ENCODE measurements at places on chromosomes 2 and 18. TPM values are rescaled to one million over a fixed set of nuclear protein-coding genes. Genes with fewer than 3 reads are reported as not detected.

GRCh38 chr2:173350383-173350782 lies 4.3 kb upstream of the CDCA7 start:
- no peak for DNase-seq

DNA sequence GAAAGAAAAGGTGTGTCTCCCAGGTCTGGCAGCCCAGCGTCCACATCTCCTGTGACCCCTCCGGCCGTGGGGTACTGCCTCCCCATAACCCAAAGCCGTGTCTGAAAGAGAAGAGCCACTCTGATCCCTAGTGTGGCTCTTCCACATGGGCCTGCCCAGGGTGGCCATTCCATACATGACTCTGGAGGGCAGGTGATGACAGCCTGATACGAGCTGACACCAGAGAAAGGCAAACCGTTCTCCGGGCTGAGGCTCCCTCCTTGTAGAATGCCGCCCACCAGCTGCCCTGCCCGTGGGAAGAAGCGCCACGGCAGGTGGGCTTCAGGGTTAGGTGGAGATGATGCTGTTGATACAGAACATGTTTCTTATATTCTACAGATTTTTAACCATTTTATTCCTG lies 451.6 kb upstream of the SALL3 start:
- DNase-seq, result no peak

DNA sequence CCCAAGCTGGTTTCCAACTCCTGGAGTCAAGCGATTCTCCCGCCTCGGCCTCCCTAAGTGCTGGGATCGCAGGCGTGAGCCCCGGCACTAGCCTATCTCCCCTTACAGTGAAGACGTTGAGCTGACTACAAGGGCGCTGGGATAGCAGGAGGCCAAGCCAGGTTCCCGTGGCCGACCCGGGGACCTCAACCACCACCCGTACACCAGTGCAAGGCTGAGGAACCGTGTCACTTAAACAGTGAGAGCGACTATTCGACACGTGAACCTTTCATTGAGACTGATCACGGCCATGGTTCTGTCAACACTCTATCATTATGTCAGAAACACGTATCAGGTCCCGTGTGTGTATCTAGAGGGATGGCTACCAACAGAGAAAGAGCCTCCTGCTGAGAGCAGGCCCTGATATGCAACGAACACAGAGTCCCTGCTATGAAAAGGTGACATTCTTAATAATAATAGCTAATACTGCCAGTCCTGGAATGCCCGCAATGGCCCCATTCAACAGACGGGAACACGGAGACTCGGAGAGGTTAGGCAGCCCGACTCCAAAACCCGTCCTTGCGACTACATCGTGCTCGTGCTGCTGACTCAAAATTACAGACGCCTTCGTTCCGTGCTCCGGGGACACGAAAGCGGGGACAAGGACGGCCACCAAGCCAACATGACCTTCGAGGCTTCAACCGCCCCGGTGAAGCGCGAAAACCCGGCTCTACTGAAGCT lies 833 bp downstream of the AFG3L2 start:
- DNase-seq, result peak; percentile 25

DNA sequence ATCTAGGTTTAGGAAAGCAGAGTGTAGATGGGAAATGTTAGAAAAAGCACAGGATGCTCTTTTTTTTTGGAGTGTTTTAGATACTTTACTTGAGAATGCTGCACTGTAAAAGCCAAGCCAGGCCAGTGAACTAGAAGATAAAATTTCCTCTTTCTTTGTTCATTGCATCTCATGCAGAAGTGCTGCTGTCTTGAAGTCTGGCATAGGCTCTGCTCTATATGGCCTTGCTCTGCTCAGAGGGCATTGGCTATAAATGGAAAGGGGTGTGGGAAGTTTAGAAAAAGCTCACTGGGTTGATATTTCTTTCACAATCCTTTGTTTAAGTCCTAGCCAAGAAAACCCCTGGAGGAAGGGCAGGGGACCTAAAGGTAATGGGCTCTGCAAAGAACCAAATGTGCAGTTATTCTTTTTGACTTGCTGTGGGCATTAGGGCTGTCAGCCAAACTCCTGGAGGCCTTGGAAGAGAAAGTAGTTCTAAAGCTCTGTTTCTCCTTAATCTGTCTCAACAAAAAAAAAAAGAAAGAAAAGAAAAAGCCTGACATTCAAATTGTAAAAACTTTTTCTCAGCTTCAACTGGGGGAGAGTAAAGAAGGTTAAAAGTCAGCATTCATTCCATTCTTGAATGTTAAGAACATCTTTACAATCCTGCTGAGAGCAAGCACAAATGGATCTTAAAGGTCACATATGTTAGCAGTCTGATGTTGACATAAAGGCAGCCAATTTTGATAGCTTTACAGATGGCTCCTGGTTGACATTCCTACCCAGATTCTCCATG lies 338.3 kb downstream of the GULP1 start:
- no peak for DNase-seq

GRCh38 chr2:5315041-5315440 lies 377.1 kb upstream of the SOX11 start:
- no peak for DNase-seq

- no peak for DNase-seq
These were observed 517.2 kb upstream of the ACVR2A start for GRCh38 chr2:147327613-147328012.

- no peak for DNase-seq
These were observed 8.5 kb downstream of the SP140L start for GRCh38 chr2:230335461-230335863.

DNA sequence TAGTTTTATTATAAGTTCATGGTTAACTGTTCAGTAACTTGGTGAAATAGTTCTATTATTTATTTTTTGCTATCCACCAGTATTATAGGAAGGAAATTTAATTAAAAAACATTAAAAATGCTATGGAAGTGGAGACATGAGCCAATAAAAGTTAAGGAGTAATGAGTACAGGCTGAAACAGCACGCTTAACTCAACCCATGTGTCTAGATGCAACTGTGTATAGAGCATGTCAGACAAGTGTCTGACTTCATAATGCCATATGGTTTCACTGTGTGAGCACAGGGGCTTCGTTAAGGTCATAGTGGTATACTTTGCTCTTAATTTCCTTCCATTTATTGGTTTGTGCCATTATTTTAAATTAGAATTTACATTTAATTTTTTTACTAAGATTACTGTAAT lies 566.8 kb upstream of the NRP2 start:
- DNase-seq, result no peak

DNA sequence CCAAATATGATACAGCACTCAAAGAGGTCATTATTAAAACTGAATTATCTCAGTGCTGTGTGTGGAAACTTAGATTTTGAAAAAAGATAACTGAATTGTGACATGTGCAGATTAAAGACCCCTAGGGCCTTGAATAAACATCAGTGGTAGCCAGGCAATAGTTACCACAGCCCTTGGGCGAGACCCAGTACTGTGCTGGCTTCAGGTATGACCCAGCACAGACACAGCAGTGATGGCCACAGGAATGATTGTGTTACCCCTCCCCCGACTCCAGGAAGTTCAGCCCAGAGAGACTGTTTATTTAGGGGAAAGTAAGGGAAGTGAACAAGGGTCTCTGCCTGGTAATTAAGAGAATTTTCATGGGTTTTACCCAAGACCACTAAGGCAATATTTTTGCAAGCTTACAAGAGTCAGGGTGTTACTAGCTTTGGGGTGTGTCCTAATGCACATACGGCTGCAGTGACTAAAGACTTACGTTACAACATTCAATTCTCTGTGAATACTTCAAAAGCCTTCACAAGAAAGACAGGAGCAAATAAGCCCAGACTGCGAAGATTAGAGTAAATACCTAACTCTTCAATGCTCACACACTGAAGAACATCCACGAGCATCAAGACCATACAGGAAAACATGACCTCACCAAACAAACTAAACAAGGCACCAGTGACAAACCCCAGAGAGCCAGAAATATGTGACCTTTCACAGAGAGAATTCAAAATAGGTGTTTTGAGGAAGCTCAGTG lies 28.2 kb upstream of the ITGAV start:
- no peak for DNase-seq

GRCh38 chr2:40700231-40700954 lies 248.5 kb upstream of the SLC8A1 start:
- no peak for DNase-seq

GRCh38 chr18:64037812-64038414 lies 68.0 kb downstream of the SERPINB8 start:
- peak; percentile 20 for DNase-seq

- DNase-seq, result peak; percentile 57
These were observed 33.7 kb upstream of the COL5A2 start for GRCh38 chr2:189213250-189213649.

DNA sequence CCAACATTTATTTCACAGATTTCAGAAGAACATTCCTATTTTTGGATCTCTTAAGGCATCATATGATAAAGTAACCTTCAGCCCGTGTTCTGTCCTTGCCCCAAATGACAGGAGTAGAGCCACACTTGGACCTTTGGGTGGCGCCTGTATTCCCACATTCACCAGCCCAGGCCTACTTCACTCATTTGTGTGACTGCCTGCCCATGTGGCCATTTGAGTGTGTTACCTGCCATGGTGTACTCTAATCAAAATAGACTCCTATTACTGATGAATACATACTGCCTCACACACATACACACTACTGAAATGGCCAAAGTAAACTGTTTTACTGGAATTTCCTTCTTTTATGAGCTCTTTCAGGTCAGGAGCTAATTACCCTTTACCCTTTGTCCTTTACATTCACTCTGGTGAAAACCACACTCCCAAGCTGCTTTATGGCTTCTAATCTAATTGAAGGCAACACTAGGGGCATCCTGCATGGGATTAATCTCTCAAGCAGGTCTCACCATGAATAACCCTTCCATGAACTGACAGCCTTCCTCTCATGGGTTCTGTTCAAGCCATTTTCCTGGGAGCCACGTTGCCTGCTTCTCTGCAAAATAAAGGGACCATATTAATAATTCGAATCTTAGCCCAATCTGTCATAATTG lies 271.0 kb upstream of the GALNT5 start:
- no peak for DNase-seq

DNA sequence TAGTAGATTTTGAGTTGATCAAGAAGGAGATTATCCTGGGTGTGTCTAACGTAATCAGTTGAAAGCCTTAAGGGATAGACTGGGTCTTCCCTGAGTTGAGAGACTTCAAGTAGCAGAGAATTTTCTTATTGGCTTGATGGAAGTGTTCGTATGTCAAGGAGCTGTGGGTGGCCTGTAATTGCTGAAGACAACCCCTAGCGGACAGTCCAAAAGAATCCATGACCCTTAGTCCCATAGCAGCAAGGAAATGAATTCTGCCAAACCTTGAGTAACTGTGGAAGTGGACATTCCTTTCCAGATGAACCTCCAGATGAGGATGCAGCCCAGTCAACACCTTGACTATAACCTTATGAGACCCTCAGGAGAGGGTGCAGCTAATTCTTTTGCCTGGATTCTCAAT lies 786.3 kb downstream of the SOCS6 start:
- no peak for DNase-seq

- no peak for DNase-seq
These were observed 4.7 kb upstream of the KCNE4 start for GRCh38 chr2:223047260-223047761.

- DNase-seq, result no peak
These were observed 32.0 kb downstream of the TCF7L1 start for GRCh38 chr2:85165088-85165690.

- DNase-seq, result no peak
These were observed 28.4 kb downstream of the ACTR2 start for GRCh38 chr2:65256054-65256453.

DNA sequence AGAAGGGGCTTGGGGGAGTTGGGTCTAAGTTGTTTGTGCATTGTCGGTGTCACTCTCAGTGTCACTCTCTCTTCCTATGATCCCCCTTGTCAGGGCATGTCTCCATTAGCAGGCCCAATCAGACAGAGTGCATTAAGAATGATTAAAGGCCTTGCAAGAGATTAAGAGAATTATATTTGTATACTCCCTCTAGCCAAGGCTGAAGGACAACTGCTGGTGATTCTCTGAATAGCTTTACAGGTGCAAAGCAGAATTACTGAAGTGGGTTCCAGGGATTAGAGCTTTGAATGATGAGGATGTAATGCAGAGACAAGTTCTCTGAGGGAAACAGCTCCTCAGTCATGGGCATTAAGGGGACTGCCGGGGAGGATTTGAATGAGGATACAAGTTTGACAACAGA lies 104.8 kb upstream of the LGALSL start:
- DNase-seq, result no peak

DNA sequence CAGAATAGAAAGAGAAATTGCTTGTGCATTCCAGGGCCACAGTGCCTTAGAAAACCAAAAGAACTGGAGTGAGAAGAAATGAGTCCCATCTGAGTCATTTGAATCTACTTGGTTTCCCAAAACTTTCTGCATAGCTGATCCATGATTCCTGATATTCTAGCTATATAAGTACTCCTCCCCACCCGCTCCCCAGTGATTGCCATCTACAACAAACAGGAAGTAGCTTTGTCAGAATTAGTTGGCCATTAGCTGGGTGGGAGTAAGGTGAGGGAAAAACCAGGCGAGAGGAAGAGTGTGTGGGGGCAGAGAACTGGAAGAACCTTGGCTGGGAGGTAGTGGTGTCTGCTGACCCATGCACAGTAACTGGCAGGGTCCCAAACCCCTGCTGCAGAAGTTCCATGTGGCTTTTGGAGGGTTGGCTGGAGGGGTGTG lies 122.1 kb downstream of the ACAA2 start:
- no peak for DNase-seq

GRCh38 chr2:96534701-96535181 lies 1.8 kb upstream of the ARID5A start:
- no peak for DNase-seq

DNA sequence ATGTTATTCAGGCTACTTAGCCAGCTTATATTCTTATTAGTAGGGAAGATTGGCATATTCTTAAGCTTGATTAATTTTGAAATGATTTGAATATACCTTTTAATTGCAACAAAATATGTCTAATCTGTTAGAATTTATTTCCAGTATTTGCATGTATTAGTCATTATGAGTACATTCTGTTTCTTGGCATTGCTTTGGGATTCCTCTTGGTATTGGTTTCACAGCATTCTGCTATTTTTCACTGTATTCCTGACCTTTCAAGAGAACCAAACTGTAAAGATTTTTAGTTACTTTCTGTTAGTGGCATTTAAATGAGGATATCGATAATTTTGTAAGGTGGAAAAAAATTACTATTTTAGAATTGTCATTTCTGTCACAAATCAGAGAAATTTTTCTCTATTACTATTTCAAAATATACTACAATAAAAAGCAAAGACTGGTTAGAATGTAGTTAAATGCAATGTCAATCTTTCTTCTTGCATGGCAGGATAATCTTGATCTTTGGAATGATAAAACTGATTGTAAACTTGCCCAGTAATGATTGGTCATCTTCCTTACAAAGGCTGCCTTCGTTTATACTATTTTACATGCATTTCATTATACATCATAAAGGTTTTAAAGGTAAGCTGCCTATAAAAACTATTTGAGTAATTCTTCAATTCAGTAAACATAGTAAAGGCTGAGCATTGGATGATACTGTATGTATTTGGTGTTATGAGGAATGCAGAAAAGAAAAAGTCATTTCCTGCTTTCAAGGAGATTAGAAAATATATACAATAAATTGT lies 86.1 kb downstream of the SLC4A10 start:
- no peak for DNase-seq

- no peak for DNase-seq
These were observed 71.3 kb upstream of the TWSG1 start for GRCh38 chr18:9263264-9263663.

Gene HNRNPA3
- 386 TPM for polyA plus RNA-seq

Gene CYP27A1
- 22.3 TPM for polyA plus RNA-seq

Gene PROM2
- not detected for polyA plus RNA-seq

Gene INHBB
- polyA plus RNA-seq, result 0.85 TPM

Gene EVX2
- not detected for polyA plus RNA-seq
